ENCODE measurements at places on chromosomes 7 and 10. TPM values are rescaled to one million over a fixed set of nuclear protein-coding genes. Genes with fewer than 3 reads are reported as not detected.

GRCh38 chr7:30757342-30757692 is 5.4 kb downstream of the INMT start:
- H3K27me3 ChIP-seq: no peaks in the 10 kb centered on the region
- H3K4me3 ChIP-seq: no peak overlapping the region
- H3K4me1 ChIP-seq: peaks cover 65% of the 10 kb centered on the region
- no peak for DNase-seq
- no peak overlapping the region for H3K27ac ChIP-seq
- H3K36me3 ChIP-seq: peaks cover 10% of the 10 kb centered on the region

- H3K4me1 ChIP-seq: peaks cover 18% of the 10 kb centered on the region
- DNase-seq: no peak
- no peak overlapping the region for H3K4me3 ChIP-seq
- no peak overlapping the region for H3K27ac ChIP-seq
- no peaks in the 10 kb centered on the region for H3K36me3 ChIP-seq
- no peaks in the 10 kb centered on the region for H3K27me3 ChIP-seq
These were observed 512.9 kb downstream of the ATRNL1 start for GRCh38 chr10:115606086-115606485.

- H3K27me3 ChIP-seq: no peaks in the 10 kb centered on the region
- H3K36me3 ChIP-seq: no peaks in the 10 kb centered on the region
- no peaks in the 10 kb centered on the region for H3K4me1 ChIP-seq
- H3K27ac ChIP-seq: no peak overlapping the region
- DNase-seq: no peak
- H3K4me3 ChIP-seq: no peak overlapping the region
These were observed 249.0 kb upstream of the PLXNA4 start for GRCh38 chr7:132825222-132825621.

Gene HTR7
- total RNA-seq: 0.32 TPM

- no peaks in the 10 kb centered on the region for H3K36me3 ChIP-seq
- H3K27ac ChIP-seq: no peak overlapping the region
- no peak for DNase-seq
- no peaks in the 10 kb centered on the region for H3K4me1 ChIP-seq
- peaks cover 3% of the 10 kb centered on the region for H3K27me3 ChIP-seq
- no peak overlapping the region for H3K4me3 ChIP-seq
These were observed 390.1 kb downstream of the NXPH1 start for GRCh38 chr7:8823486-8823885.

Gene FKBP6
- not detected for total RNA-seq

GRCh38 chr7:53491051-53491450 is 455.6 kb downstream of the POM121L12 start:
- no peaks in the 10 kb centered on the region for H3K36me3 ChIP-seq
- H3K4me1 ChIP-seq: no peaks in the 10 kb centered on the region
- H3K27me3 ChIP-seq: no peaks in the 10 kb centered on the region
- no peak for DNase-seq
- no peak overlapping the region for H3K4me3 ChIP-seq

DNA sequence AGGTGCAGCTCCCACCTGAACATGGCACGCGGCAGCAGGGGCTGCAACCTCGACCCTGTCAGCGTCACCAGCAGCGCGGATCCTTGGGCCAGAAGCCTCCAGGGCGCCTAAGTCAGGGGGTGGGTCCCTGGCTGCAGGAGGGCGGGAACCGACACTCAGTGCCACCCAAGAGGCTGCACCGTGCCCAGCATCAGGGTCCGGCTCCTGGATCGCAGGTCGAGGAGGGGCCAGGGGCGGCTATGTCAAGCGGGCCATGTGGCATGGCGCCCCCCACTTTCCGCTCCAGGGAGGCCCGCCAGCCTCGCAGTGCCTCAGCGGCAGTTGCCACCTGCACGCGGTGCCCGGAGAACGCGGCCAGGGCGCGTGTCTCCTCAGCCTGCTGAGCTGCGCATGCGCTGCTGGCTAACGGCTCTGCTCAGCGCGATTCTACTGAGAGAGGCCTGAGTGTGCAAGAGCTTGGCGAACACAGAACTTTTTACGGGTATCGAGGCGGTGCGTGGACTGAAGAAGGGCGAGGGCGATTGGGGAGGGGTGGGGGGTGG is at the start of gene ANKRD30A:
Gene ANKRD30A, plus strand, starts transcription at position 408 of the 542 bp plus-strand sequence. CDS start 190 bp downstream, outside the sequence.
- H3K36me3 ChIP-seq: no peaks in the 10 kb centered on the region
- H3K4me1 ChIP-seq: no peaks in the 10 kb centered on the region
- no peak within 1 kb of the TSS for H3K4me3 ChIP-seq
- H3K27ac ChIP-seq: no peak within 1 kb of the TSS

Gene PNLIP
- total RNA-seq: not detected

Gene ETV1
- total RNA-seq: 4.5 TPM

DNA sequence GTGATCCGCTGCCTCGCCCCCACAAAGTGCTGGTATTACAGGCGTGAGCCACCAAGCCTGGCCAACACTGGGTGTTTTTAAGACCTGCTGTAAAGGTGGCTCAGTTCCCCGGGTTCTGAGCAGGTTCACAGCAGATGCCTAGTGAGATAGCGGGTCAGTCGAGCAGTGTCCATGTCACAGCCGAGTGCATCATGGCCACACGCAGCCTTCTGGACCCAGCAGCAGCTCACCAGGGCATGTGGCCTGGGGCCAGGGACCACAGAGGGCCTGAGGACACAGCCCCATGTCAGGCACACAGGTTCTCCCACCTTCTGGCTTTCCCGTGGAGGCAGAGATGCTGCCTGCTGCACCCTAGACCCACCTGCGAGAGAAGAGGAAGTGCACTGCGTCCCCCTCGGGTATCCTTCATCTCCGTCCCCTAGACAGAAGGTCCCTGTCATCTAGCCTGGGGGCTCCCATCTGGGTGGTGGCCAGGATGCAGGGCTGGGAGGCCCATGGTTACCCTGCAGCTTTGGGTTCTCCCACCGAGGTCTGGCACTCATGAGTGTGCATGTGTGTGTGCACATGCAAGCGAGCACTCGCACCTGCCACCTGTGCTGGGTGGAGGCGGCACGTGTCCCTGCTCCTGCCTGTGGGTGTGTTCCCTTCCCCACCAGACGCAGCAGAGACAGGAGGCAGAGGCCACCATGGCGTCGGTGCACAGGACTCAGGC is 98.6 kb downstream of the NKX6-2 start:
- DNase-seq: peak; percentile 84
- H3K27me3 ChIP-seq: no peaks in the 10 kb centered on the region
- peaks cover 9% of the 10 kb centered on the region for H3K36me3 ChIP-seq
- no peak overlapping the region for H3K4me3 ChIP-seq

- no peak overlapping the region for H3K27ac ChIP-seq
- H3K4me1 ChIP-seq: no peaks in the 10 kb centered on the region
- no peak for DNase-seq
- no peak overlapping the region for H3K4me3 ChIP-seq
- no peaks in the 10 kb centered on the region for H3K27me3 ChIP-seq
These were observed 3.4 kb downstream of the GPR15LG start for GRCh38 chr10:84176836-84177474.

- no peak for DNase-seq
- no peak overlapping the region for H3K4me3 ChIP-seq
- peaks cover 14% of the 10 kb centered on the region for H3K4me1 ChIP-seq
- H3K36me3 ChIP-seq: peaks cover 3% of the 10 kb centered on the region
These were observed 42.8 kb downstream of the WNT2 start for GRCh38 chr7:117279931-117280557.

DNA sequence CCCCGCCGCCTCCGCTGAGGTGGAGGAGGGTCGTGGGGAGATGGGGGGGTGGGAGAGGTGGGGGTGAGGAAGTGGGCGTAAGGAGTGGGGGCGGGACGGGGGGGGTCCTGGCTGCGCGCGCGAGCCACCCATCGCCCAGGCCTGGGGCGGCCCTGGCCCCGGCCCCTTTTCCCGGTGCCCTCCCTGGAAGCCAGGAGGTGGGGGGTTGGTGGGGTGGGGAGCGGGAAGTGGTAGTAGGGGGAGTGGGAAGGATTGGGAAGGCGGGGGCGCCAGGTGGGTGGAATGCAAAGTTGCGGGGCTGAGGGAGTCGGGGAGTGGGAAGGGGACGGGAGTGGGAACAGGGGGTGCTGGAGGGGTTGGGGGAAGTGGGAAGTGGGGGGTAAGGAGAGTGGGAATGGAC is 319 bp upstream of the MMD2 start:
- peak; percentile 27 for DNase-seq
- H3K4me3 ChIP-seq: no peak overlapping the region
- H3K36me3 ChIP-seq: peaks cover 3% of the 10 kb centered on the region
- peaks cover 5% of the 10 kb centered on the region for H3K4me1 ChIP-seq
- no peak overlapping the region for H3K27ac ChIP-seq

GRCh38 chr7:4144172-4144701 is 537.9 kb upstream of the FOXK1 start:
- H3K27ac ChIP-seq: no peak overlapping the region
- peaks cover 1% of the 10 kb centered on the region for H3K36me3 ChIP-seq

Gene NFKB2
- 35.9 TPM for total RNA-seq

GRCh38 chr7:122304996-122305421 is 459 bp upstream of the FEZF1 start:
- DNase-seq: peak; percentile 75
- H3K36me3 ChIP-seq: peaks cover under 1% of the 10 kb centered on the region
- H3K27me3 ChIP-seq: peaks cover 87% of the 10 kb centered on the region
- no peak overlapping the region for H3K4me3 ChIP-seq
- peaks cover 27% of the 10 kb centered on the region for H3K4me1 ChIP-seq
- H3K27ac ChIP-seq: no peak overlapping the region

Gene STYXL1
- total RNA-seq: 23.5 TPM

- H3K36me3 ChIP-seq: no peaks in the 10 kb centered on the region
- H3K4me3 ChIP-seq: no peak overlapping the region
- H3K27ac ChIP-seq: no peak overlapping the region
- no peak for DNase-seq
These were observed 93.2 kb downstream of the CFTR start for GRCh38 chr7:117572856-117573620.

DNA sequence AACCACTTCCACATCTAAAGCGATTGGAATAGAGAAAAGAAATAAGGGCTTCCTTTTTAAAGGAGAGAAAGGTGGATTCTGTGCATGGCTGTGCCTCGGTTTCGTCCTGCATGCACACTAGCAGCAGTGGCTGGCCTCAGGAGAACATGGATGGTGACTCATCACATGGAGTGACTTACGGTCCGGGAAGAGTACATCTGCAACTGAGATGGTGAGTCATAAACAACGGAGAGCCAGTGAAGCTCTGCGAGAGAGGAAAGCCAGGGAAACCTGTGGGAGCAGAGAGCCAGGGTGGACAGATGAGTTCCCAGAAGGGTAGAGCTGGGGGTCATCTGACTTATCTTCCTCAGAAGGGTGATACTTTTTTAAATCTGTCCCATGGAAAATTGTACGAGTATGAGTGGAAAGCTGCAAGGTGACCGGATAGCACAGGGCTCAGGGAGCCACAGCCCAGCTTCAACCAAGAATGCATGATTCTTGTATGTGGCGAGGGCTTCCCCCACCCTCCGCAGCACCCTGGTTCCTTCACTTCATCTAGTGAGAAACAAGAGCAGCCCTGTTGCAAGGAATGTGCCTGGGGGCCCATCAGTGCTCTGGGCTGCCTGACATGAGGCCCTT is 259.1 kb downstream of the KLF6 start:
- peak overlapping the region; percentile 45 for H3K4me3 ChIP-seq
- peak overlapping the region; percentile 96 for H3K27ac ChIP-seq
- H3K36me3 ChIP-seq: no peaks in the 10 kb centered on the region
- no peaks in the 10 kb centered on the region for H3K27me3 ChIP-seq
- peaks cover 52% of the 10 kb centered on the region for H3K4me1 ChIP-seq
- DNase-seq: no peak

Gene MKX
- 28.8 TPM for total RNA-seq

Gene ACHE
- total RNA-seq: 1.4 TPM

- H3K4me3 ChIP-seq: no peak overlapping the region
- DNase-seq: no peak
- H3K4me1 ChIP-seq: no peaks in the 10 kb centered on the region
- peaks cover 4% of the 10 kb centered on the region for H3K27me3 ChIP-seq
- H3K36me3 ChIP-seq: no peaks in the 10 kb centered on the region
These were observed 16.3 kb downstream of the ELMO1 start for GRCh38 chr7:37432281-37432920.

DNA sequence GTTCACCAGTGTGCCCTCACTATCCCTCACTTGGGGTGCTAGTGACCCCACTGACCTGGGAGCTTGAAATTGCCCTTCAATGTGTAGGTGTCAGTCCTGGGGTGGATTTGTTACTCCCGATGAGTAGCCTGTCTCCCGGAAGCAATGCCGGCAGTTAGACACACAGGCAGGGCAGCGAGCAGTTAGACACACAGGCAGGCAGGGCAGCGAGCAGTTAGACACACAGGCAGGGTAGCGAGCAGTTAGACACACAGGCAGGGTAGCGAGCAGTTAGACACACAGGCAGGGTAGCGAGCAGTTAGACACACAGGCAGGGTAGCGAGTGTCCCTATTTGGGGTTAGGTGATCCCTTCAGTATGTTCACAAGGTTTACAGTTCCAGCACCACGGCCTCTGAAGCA is 44.0 kb downstream of the VWA2 start:
- peak; percentile 51 for DNase-seq
- no peaks in the 10 kb centered on the region for H3K36me3 ChIP-seq
- H3K4me1 ChIP-seq: no peaks in the 10 kb centered on the region
- peaks cover 7% of the 10 kb centered on the region for H3K27me3 ChIP-seq
- no peak overlapping the region for H3K27ac ChIP-seq

- peaks cover 7% of the 10 kb centered on the region for H3K27me3 ChIP-seq
- no peak overlapping the region for H3K4me3 ChIP-seq
- no peak for DNase-seq
- H3K36me3 ChIP-seq: no peaks in the 10 kb centered on the region
These were observed 73.5 kb downstream of the DNAJB9 start for GRCh38 chr7:108643136-108643535.

- peaks cover 3% of the 10 kb centered on the region for H3K27me3 ChIP-seq
- no peak for DNase-seq
- H3K4me1 ChIP-seq: no peaks in the 10 kb centered on the region
These were observed 44.5 kb downstream of the ZWINT start for GRCh38 chr10:56316603-56317002.

GRCh38 chr10:520402-520787 is 169.1 kb downstream of the DIP2C start:
- H3K4me1 ChIP-seq: peaks cover 38% of the 10 kb centered on the region
- H3K27me3 ChIP-seq: no peaks in the 10 kb centered on the region
- H3K4me3 ChIP-seq: no peak overlapping the region
- H3K27ac ChIP-seq: peak overlapping the region; percentile 1
- no peak for DNase-seq

- no peaks in the 10 kb centered on the region for H3K36me3 ChIP-seq
- no peaks in the 10 kb centered on the region for H3K27me3 ChIP-seq
- peaks cover 46% of the 10 kb centered on the region for H3K4me1 ChIP-seq
- H3K27ac ChIP-seq: peak overlapping the region; percentile 96
- no peak for DNase-seq
These were observed 1.5 kb downstream of the CTBP2 start for GRCh38 chr10:125158601-125159485.

All from chondrocyte (in vitro differentiated cells).